ENCODE measurements at places on chromosomes 16 and 17.

DNA sequence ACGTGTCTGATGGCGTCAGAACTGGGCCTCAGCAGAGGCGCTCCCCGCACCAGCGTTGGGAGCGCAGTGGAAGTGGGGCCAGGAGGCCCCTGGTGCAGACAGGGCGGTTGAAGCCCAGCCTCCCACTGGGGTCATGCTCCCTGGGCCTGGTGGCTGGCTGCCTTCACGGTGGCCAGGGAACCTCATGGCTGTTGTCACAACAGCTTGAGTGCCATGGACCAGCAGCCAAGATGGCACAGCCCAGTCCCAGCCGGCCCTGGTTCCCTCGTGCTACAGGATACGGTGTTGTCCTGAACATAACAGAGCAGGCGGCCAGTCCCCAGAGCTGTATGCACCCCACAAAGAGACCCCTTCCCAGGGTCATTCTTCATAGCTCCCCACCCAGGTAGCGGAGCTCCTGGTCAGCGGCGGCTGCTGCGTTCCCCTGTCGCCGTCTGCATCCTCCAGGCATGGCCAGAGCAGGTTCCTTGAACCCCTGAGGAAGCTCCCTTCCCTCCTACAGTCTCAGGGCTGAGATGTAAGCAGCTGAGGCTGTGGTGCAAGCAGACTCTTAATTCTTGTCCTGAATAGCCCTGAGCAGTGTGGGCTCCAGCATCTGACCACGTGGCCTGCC lies 29.7 kb downstream of the NME3 start:
- no peak for DNase-seq

DNA sequence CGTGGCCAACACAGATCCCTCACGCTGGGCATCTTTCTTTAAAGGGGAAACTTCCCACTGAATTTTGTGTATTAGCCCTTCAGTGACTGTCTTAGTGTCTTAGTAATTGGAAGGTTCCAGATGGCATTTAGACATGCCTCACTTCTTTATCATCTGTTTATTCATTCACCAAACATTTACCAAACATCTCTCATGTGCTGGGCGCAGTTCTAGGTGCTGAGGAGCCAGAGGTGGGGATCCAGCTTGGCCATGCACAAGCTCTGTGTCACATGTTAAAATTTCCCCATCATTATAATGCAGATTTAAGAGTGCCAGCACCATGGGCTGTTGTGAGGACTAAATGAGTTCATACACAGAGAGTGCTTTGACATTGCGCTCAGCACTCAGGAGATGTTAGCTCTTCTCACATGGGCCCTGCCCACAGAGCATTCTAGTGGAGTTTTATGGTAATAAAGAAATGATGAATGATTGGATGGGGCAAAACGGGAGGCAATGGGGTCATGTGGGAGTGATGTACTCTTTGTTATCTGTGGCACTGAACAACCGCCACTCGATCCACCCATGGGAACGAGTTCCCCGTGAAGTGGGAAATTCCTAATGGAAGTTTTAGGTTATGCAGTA lies 119.7 kb downstream of the SNX29 start:
- no peak for DNase-seq

DNA sequence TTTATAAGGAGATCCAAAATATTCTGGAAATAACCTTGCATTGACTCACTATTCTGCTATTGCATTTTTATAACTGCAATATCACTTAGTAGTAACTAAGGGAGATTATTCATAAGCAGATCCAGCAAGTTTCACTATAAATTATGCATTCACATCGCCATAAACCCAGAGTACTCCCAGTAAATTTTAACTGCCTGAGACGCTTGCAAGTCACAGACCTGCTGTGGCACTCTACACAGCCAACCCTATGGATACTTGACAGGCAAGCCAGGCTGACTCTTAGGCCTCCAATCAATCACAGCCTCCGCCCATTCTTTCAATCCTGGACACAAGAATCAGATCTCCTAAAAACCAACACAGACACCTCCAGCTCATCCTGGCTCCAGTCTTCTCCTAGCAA lies 28.2 kb downstream of the USP31 start:
- DNase-seq = no peak

DNA sequence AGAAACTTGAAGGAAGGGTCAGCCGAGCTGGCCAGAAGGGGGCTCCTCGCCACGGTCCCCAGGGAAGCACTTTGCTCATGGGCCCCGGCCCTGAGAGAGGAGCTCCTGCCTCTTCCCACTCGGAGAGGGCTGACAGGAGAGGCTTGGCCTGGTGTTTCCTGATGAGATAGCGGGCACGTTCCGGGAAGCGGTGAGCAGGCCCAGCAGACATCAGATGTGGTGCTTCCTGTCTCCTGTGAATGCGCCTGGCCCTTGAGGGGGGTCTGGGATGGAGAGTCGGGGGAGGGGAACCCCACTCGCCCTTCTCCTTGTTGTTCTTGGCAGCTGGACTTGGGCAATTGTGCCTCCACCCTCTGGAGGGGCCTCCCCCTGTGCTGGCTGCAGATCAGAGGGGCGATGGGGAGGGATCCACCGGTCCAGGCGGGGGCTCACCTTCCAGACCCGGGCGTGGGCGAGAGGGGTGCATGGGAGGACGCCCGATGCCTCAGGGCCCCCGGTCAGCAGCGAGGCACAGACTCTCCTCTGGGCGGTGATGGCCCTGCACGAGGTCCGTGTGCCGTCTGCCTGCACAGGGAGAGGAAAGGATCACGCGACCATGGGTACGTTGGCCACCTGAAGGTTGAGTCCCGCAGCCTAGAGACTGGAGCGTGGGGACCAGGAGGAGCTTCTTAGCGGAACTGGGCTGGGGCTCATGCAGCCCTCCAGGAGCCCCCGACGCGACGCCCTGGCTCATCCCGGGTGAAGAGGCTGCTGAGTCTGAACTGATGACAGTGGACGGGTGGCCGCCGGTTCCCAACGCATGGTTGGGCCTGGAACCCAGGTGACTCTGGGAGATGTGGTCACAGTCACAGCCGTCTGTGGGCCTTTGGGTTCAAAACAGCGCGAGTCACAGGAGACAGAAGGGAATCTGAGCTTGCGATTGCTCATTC lies 25.4 kb downstream of the METRNL start:
- no peak for DNase-seq

DNA sequence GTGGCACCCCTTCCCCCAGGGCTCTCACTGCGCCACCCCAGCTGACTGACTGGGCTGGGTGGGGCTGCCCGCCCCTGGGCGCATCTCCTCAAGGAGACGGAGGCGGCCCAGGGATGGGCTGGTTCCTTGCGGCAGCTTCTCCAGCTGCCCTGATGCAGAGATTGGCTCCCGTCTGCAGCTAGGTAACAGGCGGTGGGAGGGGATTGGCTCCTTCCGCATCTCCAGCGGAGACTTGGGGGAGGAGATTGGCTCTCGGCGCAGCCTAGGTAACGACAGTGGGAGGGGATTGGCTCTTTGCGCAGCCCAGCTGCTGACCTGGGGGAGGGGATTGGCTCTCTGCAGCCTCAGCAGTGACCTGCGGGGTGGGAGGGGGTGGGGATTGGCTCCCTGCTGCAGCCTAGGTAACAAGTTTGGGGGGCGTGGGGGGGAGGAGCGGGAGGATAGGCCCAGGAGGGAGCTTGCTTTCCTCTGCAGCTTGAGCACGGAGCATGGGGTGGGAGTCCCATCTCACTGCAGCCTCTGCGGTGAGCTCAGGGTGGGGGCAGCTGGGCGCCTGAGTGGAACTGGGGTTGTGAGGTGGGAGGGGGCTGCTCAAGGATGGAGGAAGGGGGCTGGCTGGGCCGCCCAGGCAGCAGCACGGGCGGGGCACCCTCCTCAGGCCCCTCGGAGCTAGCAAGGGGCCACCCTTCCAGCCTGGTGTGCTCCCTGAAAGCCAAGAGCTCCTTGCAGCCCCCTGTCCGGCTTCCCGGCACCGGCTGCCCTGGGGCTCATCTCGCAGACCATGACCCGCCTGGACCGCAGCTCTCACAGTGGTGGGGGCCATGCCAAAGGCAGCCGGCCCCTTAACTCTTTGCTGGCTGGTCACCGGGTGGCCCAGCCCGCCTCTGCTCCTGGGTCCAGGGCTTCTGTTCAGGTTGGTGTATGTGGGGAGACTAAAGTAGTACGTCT lies 6.4 kb downstream of the NFE2L1 start:
- no peak for DNase-seq

DNA sequence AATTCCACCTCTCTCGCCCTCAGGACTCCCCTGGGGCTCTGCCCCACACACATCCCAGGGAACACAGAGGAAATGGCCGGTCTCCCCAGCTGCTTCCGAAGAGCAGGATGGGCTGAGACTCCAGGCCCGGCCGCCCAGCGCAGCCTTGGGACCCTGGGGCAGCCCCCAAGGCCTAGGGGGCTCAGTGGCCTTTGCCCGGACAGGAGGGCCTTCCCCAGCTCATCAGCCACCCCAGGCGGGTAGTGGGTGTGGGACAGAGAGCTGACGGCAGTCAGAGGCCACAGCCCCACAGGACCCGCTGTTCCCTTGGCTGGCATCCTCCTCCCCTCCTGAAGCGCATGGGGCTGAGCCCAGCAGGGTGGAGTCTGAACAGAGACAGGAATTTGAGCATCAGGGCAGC lies 6.2 kb upstream of the CBFA2T3 start:
- DNase-seq = no peak

GRCh38 chr17:67477687-67478086 lies 100.6 kb downstream of the PITPNC1 start:
- DNase-seq = no peak

GRCh38 chr16:14132696-14133048 lies 61.6 kb downstream of the MRTFB start:
- DNase-seq = no peak

GRCh38 chr16:83768986-83769385 lies 38.8 kb upstream of the HSBP1 start:
- DNase-seq = no peak

GRCh38 chr16:75203096-75203495 lies 3.9 kb downstream of the CTRB2 start:
- no peak for DNase-seq

DNA sequence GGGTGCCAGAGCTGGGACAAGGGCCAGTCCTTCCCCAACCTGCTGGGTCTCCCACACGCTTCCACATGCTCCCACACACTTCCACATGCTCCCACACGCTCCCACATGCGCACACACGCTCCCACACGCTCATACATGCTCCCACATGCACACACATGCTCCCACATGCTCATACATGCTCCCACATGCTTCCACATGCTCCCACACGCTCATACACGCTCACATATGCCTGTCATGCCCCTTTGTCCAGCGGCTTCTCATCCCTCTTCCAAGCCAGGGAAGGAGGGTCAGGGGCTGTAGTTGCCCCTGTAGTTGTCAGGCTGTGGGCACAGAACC lies 9.9 kb upstream of the METRNL start:
- no peak for DNase-seq

- DNase-seq = no peak
Observed at GRCh38 chr16:19132898-19133297, 19.1 kb downstream of the ITPRIPL2 start.

GRCh38 chr16:369275-369865 lies 968 bp downstream of the MRPL28 start:
- no peak for DNase-seq

GRCh38 chr17:82013772-82014321 lies 8.8 kb downstream of the CENPX start:
- DNase-seq = no peak

DNA sequence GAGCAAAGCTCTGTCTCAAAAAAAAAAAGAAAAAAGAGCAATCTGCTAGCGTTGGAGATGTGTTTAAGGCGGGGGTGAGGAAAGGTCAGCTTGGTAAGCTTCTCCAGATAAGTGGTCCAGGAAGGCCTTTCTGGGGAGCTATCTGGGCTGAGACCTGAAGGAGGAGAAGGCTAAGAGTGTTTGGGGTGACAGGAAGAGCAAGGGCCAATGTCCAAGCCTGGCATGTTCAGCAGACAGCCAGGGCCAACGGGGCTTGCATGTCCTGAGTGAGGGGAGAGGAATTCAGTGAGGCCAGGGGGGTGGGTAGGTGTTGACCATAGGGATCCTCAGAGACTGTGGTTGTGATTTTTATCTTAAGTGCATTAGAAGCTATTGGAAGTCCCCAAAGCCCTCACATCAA lies 15.4 kb downstream of the STAT5A start:
- DNase-seq = no peak

DNA sequence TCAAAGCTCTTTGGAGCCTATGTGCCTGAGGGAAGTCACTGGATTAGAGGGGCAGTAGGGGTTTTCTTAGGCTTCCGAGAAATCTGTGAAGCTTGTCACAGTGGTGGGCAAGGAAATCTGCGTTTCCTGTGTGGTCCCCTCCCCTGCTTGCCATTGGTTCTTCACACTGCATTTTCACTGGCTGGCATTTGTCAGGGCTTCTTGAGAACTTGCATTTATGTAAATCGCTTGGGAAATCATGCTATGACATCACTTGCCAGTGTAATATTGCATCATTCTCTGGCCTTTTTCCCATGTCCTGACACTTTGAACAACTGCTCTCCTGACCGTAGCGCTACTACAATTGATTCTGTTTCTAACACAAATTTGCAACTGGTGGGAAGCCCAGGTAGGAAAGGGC lies 1.8 kb downstream of the CACNG3 start:
- DNase-seq = no peak

- DNase-seq = no peak
Observed at GRCh38 chr17:82936768-82937171, 96.9 kb upstream of the ZNF750 start.

GRCh38 chr16:30351586-30352419 lies 3.3 kb downstream of the CD2BP2 start:
- peak; percentile 62 for DNase-seq

GRCh38 chr16:76265434-76266045 lies 11.7 kb upstream of the CNTNAP4 start:
- DNase-seq = peak; percentile 1

DNA sequence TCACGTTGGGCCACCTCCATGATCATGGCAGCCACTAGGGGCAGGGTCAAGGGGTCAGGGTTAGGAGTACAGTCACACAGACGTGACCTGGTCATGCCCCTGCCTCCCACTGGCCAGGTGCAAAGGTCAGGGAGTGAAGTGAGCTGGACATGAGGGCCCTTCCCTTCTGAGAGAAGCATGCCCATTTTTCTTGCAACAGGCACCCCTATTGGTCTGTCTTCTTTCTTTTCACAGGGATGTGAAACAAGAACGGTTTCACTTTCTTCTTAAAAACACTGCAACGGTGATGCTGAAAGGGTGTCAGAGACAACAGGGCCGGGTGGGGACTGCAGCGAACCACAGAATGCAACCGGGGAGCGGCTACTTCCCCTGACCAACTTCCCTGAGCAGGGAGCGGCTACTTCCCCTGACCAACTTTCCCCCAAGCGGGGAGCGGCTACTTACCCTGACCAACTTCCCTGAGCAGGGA lies 52.1 kb upstream of the DOC2B start:
- no peak for DNase-seq

DNA sequence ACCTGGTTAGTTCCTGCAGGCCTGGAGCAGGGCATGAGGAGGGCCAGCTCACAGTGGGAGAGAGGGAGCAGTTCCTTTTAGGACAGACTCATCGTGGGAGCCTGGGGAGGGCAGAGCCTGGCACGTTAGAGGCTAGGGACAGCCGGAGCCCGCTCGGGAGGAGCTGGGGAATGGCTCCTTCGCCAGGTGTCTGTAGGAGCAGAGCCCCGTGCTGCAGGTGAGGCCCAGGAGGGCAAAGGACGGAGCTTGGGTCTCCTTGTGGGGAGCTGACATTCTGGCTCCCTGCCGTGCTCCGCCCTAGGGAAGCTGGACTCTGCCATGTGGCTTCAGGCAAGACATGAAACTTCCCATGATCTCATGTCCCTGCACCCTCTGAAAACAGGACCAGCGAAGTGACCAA lies 18.7 kb upstream of the MTSS2 start:
- DNase-seq = no peak

Data from COLO829 (cell line).